ENCODE measurements at places on chromosomes 3 and 15. TPM values are rescaled to one million over a fixed set of nuclear protein-coding genes. Genes with fewer than 3 reads are reported as not detected.

NEIL1 gene
- 2.3 TPM for polyA plus RNA-seq

XCR1 gene
- not detected for polyA plus RNA-seq

C3orf20 gene
- not detected for polyA plus RNA-seq

GOLGA8K gene
- polyA plus RNA-seq = 0.03 TPM

CD86 gene
- 4.2 TPM for polyA plus RNA-seq

GOLGA6L7 gene
- not detected for polyA plus RNA-seq

HYKK gene
- 3.7 TPM for polyA plus RNA-seq

CLDN1 gene
- 8.6 TPM for polyA plus RNA-seq

ROPN1B gene
- polyA plus RNA-seq = 0.49 TPM

ADIPOQ gene
- polyA plus RNA-seq = not detected

LEKR1 gene
- 0.03 TPM for polyA plus RNA-seq

IRAK2 gene
- polyA plus RNA-seq = 7.9 TPM

LRIG1 gene
- polyA plus RNA-seq = 10.4 TPM

DNA sequence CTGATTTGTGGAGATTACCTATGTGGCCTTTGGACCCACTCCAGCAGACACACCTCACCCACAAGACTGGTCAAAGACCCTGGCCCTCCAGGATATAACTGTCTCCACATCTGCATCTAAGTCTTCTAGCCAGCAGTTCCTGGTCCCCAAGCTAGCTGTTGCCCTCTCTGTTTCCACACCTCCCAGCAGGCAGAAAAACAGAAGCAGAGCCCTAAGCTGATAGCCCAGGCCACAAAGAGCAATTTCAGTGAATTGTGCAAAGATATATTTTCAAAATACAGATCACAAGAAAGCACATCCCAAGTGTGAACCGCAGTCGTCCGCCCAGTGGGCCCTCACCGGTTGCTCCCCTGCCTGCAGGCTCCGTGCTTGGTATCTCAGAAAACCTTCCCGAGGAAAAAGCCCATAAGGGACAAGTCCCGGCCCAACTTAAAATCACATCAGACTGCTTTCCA lies 2.6 kb downstream of the TNIK start:
- no peak for DNase-seq

DNA sequence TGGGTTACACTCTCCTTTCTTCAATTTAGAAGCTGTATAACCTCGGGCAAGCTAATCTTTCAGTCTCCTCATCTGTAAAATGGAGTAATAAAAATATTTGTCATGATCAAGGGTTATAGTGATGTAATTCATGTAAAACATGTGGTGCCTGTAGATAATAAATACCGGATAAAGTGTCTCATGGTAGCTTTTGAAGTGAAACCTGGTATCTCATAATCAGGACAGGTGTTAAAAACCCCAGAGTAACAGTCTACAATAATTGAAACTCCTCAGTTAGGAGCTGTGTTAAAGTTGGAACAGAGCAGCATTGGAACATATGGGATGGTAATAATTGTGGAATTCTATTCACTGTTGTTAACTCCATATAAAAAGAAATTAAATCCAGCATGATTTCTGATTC lies 884 bp upstream of the KNL1 start:
- no peak for DNase-seq

DNA sequence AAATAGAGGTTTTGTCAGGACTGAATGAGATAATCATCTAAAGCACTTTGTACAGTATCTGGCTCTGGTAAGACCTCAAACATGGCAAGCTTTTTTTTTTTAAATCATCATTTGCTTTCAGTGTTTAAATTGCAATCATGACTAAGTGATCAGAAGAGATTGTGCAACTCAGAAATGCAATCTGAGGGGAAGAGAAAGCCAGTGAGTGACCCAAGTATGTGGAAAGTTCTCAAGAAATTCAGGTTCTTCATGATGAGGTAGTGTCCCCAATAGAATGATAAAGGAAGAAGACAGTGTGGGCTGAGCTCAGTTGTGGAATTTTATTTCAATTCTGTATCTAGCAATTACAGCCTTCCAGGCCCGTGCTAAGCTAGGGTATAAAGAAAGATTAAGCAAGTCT lies 132.2 kb upstream of the TBC1D5 start:
- DNase-seq = no peak

DNA sequence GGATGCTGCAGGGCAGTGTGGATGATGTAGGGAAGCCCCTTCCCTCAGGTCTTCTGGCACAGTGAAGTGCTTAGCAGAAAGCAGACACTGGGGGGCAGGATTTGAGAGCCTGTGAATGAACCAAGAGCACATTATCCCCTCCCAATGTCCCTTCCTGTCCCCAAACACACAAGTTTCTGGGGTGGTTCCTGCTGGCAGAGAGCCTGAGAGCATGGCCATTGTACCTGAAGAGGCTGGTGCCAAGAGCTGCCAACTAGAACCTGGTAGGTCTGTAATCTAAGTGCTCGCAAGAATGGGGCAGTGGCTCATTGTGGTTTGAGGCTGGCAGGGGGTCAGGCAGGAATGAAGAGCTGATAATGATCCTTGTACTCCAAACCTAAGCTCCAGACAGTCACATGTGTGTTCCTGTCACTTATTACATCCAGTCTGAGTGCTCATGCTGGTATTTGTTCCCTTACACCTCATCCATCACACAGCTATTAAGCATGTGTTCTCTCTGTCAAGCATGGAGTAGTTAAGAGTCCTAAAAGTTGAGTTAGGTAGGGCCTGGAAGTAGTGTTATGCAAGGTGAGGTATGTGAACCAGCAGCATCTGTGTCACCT lies 6.7 kb upstream of the CCR1 start:
- DNase-seq = no peak

DNA sequence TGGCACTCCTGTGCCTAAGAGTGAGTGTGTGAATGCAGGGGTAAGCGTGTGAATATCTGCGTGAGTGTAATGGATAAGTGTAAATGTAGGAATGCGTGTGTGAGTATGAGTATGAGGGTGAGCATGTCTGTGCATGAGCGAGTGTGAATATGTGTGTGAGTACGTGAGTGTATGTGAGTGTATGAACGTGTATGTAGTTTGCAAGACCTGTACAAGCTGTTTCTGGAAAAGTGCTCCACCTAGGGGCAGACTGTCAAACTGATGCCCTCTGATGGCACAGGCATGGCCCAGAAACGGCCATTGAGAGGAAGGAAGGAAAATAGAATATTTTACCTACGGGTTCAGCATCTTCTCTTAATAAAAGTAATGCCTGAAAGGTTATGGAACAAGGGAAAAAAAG lies 24.4 kb upstream of the FRMD4B start:
- DNase-seq = peak; percentile 64

DNA sequence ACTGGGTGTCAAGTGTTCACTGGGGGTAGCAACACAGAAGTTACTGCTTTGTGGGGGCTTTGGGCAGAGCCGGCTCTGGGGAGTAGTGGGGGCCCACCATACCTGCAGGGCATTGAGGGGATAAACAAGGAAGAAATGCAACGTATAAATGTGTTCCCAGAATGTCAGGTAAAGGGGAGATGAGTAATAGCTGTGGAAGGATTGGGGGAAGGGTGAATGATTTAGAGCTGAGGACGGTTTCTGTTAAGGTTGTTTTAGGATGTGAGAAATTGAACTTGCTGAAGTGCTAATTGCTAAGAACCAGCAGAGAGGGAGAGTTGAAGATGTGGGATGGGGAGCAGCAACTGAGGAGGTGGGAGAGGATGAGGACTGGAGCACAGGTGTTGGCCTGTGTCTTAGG lies 10.7 kb downstream of the SCG5 start:
- DNase-seq = no peak

DNA sequence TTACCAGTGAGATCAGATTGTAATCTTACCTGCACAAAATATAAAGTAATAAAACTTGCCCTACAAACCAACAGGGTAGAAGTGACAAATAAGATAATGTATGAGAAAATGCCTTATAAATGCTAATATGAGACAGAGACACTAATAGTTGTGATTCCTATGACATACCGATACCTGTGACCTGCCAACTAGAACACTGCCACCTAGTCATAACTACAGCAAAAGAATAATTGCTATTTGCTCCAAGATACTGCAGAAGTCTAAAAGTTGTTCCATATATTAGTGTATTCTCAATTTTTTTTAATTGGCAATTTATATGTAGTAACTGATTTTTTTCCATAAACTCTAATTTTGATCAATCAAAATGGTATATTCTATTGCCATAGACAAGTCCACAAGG lies 25.3 kb upstream of the GP5 start:
- no peak for DNase-seq

DNA sequence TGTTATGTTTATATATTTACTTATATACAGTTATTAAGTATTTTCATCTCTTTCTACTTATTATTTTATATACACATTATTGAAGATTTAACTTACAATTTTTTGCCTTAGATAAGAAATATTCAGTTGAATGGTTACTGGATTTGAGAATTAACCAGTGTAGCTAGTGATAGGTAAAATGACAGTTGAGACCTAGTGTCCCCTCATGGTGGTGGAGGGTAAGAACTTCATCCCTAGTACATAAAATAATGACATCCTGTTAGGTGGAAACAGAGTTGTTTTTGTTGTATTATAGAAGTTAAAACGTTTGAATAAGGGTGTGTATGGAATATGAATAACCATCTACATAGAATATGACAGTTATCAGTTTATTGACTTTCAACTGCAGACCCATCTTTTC lies 1152.4 kb upstream of the ALCAM start:
- DNase-seq = no peak

DNA sequence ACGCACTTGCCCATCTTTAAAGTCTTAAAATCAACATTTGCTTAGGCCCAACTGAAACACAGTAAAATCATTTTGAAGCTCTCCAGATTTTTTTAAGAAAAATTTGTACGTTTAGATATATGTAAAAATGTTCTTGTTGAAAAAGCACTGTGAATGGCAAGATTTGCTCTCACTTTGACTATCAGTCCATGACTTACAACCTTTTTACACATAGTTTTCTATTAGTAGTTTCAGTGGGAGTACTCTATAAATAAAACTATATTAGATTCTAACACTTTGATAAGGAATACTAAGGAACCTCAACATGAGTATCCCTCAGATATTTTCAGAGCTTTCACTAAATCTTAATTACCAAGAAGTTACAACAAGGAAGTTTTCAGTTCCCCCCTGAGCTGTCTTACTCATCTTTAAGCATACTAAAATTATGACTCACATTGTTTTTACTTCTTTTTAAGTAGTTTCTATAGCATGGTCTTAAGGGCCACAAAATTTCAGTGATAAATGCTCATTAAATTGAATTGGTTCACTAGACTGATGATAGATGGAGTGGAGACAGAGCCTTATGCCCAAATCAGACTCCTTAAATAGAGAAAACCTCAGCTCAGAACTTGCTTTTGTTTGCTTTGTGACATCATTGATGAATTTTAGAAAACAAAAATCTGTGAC lies 31.6 kb upstream of the RAP2B start:
- peak; percentile 77 for DNase-seq

- DNase-seq = no peak
These were observed 158.2 kb upstream of the TSC22D2 start for GRCh38 chr3:150249779-150250470.

GRCh38 chr15:58977887-58978286 lies 9.6 kb upstream of the RNF111 start:
- DNase-seq = no peak

DNA sequence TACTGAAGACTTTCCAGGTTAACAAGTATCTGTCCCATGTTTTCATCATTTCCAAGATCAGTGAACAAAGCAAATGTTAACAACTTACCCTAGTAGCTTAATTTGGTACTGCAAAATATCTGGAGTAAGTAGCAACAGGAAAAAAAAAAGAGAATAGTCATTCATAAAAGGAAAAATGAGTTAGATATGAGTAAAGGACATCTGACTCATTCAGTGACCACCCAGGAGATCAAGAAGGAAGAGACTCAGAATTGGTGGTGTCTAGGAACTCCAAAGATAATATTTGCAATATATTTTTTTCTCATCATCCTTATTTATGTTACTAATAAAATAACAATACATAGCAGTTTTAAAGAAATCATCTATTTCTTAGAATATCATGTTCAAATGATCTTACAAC lies 253.8 kb upstream of the COL8A1 start:
- DNase-seq = peak; percentile 8

DNA sequence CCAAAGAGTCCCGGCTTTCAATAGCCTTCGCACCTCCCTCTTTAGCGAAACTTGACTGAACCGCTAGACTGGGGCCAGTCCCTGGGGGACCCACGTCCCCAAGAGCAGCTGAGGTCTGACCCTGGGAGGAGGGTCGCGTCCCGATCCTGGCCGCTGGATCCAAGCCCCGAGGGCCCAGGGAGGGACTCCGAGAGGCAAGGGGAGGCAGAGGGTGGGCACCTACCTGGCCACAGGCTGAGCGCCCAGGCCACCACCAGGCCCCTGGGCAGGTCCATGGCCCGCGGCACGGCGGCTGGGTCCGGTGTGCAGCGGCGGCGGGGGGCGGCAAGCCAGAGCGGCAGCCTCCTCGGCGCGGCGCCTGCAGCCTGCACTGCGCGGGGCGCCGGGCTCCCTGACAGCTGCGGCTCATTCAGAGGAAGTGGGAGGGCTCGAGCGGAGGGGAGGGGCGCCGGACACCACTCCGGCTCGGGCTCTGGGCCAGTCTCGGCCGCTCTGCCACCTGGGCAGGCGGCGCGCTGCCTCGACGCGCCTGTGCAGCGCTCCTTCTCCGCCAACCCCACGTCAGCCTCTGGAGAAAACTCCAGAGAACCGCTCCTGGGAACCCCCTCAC lies at the start of gene ITGA11:
Gene ITGA11 (minus strand): TSS at position 372 of the 610 bp plus-strand sequence. CDS start 97 bp downstream, at position 275.
- DNase-seq = peak; percentile 54

GRCh38 chr3:167736264-167736787 lies 805 bp downstream of the SERPINI1 start:
- DNase-seq = no peak

DNA sequence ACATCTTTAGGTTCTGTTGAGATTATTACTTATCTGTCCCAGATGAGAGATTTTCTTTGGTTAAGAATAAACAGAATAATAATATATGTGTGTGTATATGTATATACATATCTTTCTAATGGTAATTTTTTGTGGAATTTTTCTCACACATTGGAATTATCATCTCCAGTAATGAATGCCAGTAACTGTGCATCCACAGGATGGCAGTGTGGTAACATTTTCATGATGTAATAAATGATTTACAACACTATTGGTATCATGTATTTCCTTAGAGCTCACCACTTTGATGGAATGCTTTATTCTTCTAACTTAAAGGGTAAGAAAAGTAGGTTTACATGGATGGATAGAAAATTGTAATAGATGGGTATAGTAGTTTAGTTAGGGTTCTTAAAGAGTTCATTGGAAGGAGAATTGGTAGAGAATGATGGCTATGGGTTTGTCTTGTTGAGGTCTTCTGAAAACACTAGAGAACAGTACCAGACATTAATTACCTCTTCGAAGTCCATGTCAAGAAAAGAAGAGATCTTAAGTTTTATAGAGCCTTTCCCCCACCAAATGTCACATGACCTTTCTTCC lies 78.1 kb downstream of the STT3B start:
- peak; percentile 36 for DNase-seq

DNA sequence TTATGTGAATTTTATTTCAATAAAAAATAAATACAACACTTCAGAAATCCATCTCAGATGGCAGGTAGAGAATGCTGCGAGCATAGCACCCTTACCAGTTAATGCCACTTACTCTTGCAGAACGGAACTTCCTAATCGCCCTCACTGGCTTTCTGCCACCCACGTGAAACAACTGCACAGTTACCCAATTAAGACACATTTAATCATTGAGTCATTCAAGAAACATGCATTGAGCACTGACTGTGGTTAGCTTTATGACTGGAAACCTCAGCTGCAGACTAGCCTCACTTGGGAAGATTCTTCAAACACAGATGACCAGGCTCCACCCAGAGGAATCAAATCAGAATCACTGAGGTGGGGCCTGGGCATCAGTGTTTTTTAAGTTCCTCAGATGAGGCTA lies 5.6 kb upstream of the MFGE8 start:
- DNase-seq = peak; percentile 98

GRCh38 chr3:143302638-143303171 lies 183.1 kb downstream of the CHST2 start:
- DNase-seq = peak; percentile 80

GRCh38 chr15:70289191-70289955 lies 191.7 kb upstream of the TLE3 start:
- no peak for DNase-seq

Measured in mammary epithelial cell (primary cell).